Stimulated activated CD4-positive, alpha-beta T cell treated with anti-CD3 and anti-CD28 coated beads, TNF-alpha, amount 100 ng/mL, for 4 hours (primary cell): ENCODE measurements at places on chromosomes 1 and 21.

DNA sequence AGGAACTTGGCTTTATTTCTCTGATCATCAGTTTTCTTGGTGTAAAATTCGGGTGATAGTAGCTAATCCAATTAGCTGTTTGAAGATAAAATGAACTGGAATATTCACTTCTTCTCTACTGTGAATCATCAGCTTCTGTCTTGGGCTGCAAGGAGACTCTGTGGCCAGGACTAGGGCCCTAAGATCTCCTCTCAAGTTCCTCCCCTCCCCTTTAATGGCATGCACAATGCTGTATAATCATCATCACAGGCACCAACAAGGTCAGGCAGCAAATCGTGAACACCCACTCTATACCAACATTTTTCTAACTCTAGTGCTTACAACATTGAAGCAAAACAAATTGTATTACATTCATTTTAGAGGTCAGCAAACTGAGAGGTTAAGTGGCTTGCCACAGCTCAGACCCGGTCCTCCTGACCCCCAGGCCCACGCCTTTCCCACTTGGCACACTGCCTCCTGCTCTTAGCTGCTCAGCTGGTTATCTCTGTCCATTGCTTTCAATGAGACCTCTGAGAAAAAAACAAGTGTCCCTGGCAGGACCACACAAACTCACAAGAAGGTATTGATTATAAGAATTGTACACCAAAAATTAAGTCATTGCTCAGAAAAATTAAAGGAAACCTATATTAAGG, 31.8 kb downstream of the LRRC52 start:
- no peak for DNase-seq

- no peak for DNase-seq
Measured at GRCh38 chr1:39116860-39117728, 87.4 kb upstream of the MACF1 start.

DNA sequence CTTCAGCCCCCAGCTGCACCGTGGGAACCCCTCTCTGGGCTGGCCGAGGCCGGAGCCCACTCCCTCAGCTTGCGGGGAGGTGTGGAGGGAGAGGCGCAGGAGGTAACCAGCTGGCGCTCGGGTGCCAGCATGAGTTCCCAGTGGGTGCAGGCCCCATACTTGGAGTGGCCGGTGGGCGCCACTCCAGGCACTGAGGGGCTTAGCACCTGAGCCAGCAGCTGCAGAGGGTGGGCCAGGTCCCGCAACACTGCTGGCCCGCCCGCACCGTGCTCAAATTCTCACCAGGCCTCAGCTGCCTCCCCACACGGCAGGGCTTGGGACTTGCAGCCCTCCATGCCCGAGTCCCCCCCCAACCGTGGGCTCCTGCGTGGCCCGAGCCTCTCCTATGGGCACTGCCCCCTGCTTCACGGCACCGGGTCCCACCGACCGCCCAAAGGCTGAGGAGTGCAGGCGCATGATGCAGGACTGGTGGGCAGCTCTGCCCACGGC, 47.2 kb downstream of the LRRC53 start:
- DNase-seq = no peak

DNA sequence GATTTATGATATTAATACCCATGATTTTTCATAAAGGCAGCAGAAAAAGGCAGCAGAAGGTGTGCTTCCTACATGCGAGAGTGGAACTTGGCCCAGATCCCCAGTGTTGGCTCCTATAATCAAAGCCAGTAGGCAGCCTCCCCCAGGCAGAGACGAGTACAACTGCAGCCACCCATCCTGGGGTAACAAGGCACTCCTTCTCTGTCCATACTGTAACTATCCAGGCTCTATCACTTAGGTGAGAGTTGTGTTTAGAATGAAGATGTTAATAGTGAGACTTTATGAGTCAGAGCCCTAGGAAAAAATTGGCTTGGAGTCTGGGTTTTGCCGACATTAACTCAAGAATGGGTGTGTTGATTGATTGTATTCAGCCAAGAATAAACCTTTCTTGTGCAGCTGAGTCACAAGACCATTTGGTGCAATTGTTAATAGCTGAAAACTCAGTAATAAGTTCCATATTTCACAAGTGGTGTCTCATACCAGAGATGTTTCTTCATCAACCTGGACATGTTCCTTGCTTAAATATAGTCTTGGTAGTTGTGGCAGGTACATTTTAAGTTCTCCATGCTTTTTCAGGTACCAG, 322.3 kb downstream of the DUSP10 start:
- DNase-seq = no peak

- no peak for DNase-seq
Measured at GRCh38 chr1:59220356-59220755, 76.5 kb upstream of the FGGY start.

DNA sequence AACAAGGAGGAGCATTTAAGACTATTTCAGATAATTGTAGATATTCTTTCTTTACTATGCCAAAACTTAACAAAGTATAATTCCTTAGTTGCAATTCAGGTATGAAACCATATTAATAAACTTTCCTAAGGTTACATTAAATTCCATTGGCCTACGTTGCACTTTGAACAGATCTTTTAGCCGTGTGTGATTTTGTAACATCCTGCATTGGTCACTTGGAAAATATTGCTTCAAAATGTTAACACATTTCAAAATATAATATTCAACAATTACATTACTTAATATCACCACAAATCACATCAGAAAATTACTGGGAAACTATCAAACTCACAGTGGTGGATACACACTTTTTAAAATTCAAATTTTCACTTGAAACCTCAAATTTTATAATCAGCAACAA, 20.2 kb downstream of the ETS2 start:
- no peak for DNase-seq

DNA sequence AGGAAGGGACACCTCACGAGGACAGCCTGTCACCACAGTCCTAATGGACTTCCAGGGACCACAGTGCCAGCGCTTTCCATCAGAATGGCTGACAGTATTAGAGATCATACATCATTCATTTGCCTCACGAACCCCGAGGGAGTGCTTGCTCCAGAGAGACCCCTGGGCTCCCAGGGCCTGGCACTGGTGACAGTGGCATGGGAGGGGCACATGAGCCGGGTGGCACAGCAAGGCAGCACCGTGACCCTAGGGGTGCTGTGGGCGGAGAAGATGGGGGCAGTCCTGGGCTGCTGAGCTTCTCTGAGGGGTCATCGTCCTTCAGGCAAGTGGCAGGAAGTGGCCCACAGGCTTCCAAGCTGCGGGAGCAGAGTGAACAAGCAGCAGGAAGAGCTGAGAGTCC, 16.4 kb upstream of the TSPEAR start:
- DNase-seq = no peak

- no peak for DNase-seq
Measured at GRCh38 chr1:153432874-153433681, 16.8 kb downstream of the S100A7A start.
